ENCODE measurements at places on chromosomes 2 and 18. TPM values are rescaled to one million over a fixed set of nuclear protein-coding genes. Genes with fewer than 3 reads are reported as not detected.
A peak's percentile ranks its signal among the peaks of the same experiment; 100 is the strongest.

The REG1B gene
- polyA plus RNA-seq, result not detected

The MAPRE3 gene
- 76.3 TPM for polyA plus RNA-seq

GRCh38 chr2:165277295-165277694, 38.1 kb downstream of the SCN2A start:
- no peak for DNase-seq

The RTTN gene
- polyA plus RNA-seq, result 3.4 TPM

- peak; percentile 29 for DNase-seq
These were observed 147.4 kb upstream of the GPC1 start for GRCh38 chr2:240288087-240288521.

Measured in psoas muscle (tissue), 8 donors.